Ovary (tissue), 10 donors: ENCODE measurements at places on chromosomes 3 and 15. TPM values are rescaled to one million over a fixed set of nuclear protein-coding genes. Genes with fewer than 3 reads are reported as not detected.

LYSMD2 gene
- 10.9 TPM for total RNA-seq

ACTC1 gene
- 1.3 TPM for total RNA-seq

CCDC9B gene
- total RNA-seq = 20.7 TPM

BFSP2 gene
- total RNA-seq = not detected

DNA sequence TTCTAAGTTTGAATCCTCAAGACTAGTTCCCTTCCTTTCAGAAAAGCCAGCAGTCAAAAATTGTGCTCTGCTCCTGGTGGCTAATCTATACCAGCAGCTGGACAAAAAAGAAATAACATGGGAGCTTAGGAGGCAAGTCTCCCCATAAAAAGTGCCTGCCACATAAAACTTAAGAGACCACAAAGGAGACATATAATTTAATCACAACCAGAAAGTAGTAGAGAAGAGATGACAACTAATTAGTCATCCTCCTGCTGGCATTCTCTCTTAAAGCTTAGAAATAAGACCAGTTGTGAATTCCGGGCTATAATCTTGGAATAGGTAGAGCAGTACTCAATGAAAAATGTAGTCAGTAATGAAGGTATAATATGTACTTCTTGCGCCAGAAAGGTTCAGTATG, 20.2 kb upstream of the IMPG2 start:
- DNase-seq = no peak

GRCh38 chr3:57093489-57093888, 33.0 kb downstream of the SPATA12 start:
- no peak for DNase-seq

- no peak for DNase-seq
These were observed 31.4 kb upstream of the TKT start for GRCh38 chr3:53287131-53287629.
